ENCODE measurements at places on chromosomes 12 and 14.

GRCh38 chr14:57610631-57611030, 117.0 kb upstream of the CCDC198 start:
- DNase-seq, result no peak

DNA sequence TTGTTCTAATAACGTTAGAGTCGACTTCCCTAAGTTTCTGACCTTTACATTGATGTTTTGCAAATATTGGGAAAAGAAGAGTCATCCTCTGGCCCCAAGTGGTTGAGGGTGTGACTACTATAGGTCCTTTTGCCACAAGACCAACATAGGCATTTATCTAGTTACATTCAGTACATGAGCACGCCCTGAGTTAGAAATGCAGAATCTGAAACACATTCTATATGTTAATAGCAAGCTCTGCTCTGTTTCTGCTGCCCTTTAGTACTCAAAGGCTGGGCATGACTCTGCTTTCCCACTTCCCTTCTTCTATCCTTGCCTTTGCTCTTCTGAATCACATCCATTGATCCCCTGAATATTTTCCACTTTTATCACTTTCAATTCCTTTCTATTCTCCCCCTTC, 115.1 kb upstream of the PTPRB start:
- DNase-seq, result no peak

DNA sequence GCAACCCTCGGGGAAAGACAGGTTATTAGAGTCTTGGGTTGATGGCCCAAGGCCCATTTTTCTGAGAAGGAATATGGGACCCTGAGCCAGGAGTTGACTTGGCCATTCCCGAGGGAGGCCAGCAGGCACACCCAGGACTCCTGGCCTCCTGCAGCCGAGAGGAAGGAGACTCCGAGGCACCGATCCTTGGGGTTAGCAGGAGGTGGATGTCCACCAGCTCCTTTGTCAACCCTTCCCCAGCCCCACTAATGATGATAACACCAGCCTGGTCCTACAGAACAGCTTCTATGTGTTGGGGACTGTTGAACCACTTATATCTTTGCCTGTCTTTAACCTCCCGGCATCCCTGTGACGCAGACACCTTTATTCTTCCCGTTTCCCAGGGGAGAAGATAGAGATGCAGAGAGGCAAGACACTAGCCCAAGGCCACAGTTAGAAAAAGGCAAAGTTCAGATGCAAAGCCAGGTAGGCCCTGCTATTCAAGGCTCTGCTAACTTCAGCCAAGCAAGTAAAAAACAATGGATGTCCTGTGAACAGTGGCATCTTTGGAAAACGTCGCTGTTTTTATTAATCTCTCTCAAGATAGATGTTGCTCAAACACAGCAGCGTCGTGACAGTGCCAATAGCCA, 767.3 kb upstream of the TBX3 start:
- DNase-seq, result no peak

DNA sequence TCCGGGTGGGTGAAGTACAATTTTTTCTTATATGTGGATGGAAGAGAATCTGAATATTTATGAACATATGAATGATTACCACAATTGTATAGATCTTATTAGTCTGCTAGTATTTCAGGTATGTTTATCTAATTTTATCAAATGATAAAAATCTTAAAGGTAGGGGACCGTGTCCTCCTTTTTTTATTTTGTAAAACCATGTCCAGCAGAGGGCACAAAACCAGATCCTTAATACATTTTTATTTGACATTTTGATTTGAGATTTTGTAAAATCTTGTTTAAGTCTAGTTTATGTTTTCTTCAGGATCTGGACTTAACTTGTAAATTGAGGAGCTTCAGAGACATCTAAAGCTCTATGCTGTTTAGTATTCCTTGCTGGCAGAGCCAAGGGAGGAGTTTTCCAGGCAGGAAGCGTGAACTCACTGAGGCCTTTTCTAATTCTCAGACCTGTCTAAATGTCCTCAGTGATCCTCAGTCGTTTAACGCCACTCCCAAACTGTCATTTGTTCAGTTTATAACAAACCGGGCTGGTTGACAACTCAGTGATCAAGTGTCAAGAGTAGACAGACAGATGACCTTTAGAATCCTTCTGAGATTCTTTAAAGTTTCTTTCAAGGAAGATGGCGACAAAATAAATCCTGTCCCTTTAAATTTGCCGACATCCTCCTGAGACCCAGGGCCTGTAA, 263.9 kb downstream of the KTN1 start:
- DNase-seq, result no peak

DNA sequence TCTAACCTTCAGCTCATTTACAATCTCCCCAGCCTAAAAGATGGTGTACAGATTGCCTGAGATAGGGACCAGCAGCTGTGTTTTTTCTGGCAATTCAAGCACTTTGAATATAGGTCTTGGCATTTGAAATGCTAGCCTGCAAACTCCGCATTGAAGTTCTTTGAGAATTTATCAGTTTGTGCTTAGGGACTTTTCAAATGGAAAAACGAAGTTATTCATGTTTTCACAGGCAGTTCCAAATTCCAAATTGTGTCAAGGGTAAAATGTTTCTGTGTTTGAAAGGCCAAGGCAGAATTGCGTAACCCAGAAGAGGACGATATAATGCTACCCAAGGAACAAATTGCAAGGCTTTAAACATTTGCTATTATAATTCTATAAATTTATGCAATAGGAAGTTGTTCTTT, 168.9 kb upstream of the RASSF8 start:
- DNase-seq, result no peak

DNA sequence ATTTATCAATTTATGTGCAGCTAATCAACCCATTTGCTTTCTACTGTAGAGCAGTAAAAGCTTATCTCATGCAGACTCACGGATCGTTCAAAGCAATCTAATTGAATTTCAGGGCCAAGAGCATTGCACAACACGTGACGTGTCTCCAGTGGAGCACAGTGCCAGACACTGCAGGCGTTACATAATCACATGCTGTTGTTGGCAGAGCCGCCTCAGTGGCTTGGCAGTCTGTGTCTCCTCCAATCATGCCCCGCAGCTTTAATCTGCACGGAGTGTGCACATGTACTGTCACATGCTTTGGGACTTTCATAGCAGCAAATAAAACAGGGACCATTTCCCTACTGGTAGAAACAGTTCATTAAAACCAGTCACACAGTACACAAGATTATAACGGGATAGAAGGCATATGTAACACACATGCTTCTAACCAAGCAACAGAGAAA, 309.3 kb downstream of the ITPR2 start:
- no peak for DNase-seq

All from GM18507 (cell line).